NCI-H1092 (cell line): ENCODE measurements at places on chromosomes 16 and 17.

GRCh38 chr16:69160192-69160591, 26.8 kb upstream of the SNTB2 start:
- DNase-seq: no peak

DNA sequence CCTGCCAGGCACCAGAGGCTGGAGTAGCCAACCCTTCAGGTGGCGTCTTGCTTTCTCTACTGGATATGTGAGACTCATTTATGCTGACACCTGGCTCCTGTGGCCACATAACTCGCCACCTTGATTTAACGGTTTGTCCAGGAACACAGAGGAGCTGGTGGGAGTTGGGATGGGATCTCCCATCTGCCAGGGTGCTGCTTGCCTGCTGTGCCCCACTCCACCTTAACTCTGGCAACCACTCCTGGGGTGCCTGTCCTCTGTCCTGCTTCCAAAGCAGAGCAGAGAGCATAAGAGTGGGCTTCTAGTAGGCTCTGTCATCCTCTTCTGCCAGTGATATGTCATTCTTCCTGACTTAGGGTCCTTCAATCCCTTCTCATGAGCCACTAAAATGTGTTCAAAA, 63.4 kb upstream of the ZNF423 start:
- no peak for DNase-seq

- DNase-seq: no peak
These were observed 13.9 kb upstream of the LPCAT2 start for GRCh38 chr16:55494994-55495421.

DNA sequence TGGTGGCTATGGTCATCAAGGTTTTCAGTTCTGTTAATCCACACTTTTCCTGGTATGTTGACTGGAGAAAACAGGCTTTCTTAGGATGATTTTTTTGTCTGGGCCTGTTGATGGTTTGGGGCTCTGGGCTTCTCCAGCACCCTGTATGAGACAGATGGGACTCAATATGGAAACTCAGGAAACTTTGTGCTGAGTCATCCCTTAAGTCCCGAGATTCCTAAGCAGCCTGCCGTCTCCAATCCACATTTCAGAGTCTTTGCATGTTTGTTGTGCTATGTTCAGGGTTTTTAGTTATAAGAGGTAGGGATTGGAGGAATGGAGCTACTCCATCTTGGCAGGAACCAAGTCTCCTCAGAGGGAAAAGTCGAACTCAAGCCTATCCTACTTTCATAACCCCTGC, 253.3 kb upstream of the FOXF1 start:
- DNase-seq: no peak

DNA sequence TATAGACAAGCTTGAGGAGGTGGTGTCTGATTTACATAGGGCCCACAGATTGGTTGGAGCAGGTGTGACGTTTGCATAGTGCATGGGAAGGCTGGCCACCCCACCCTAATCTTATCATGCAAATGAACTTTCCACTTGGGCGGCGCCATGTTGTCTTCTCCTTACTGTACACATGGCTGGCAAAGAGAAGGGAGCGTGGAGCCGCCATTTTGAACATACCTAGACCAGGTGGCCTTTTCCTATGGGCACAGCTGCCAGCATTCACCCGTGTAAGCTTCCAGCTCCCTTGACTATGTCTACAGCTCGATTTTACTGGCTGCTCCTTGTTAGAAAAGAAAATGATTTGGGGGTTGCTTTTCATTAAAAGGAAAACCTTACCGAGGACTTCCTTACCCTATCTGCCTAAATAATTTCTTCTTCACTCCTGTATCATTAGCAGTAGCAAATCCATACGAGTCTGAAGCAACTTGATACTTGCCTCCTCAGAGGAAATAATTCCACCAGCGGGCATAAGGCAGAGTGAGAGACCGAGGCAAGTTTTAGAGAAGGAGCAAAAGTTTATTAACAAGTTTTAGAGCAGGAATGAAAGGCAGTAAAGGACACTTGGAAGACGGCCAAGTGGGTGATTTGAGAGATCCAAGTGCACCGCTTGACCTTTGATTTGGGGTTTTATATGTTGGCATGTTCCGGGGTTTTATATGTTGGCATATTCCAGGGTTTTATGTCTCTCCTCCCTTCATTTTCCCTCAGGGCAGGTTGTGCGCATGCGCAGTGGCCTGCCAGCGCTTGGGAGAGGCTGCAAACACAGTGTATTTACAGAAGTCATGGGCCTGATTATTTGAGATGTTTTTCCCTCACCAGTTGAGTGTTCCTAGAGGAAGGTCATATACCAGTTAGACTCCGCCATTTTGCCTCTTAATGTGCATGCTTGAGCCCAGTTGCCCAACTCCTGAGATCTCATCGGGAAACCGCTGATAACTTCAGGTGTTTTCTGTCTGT, 65.7 kb downstream of the MARF1 start:
- DNase-seq: no peak

GRCh38 chr16:4005731-4006130, 110.5 kb downstream of the ADCY9 start:
- DNase-seq: no peak

DNA sequence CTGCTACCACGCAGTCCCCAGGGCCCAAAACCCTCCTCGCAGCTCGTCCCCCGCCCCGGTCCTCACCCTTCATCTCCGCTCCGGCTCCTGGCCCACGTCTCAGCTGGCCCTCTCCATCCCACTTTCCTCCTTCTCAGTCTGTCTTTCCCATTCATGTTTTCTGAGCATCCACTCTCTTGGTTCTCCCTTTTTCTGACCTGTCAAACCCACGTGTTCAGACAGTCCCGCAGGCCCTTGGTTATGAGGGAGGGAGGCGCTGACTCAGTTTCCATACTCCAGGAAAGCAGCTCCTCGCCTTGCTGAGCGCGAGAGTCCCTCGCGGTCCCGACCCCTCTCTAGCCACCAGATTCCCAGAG, 392 bp upstream of the HID1 start:
- no peak for DNase-seq

DNA sequence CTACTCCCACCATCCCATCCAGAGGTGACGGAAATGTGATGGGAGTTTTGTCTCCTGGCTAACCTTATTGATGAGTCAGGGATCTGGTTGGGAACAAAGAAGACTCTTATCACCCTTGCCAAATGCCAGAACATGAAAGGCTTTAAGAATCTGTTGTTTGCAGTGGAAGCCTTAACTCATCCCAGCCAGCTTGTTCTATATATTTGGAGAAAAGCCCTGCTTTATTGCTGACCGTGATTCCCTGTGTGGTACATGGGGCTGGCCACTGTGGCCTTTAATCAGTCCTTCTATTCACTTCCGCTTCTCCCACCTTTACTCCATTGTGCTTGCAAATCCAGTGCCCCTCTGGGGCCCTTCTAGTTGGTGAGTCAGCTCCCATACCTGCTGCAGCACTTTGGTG, 156.6 kb downstream of the PHKB start:
- no peak for DNase-seq

- DNase-seq: no peak
These were observed 10.0 kb upstream of the BHLHA9 start for GRCh38 chr17:1260086-1260769.

DNA sequence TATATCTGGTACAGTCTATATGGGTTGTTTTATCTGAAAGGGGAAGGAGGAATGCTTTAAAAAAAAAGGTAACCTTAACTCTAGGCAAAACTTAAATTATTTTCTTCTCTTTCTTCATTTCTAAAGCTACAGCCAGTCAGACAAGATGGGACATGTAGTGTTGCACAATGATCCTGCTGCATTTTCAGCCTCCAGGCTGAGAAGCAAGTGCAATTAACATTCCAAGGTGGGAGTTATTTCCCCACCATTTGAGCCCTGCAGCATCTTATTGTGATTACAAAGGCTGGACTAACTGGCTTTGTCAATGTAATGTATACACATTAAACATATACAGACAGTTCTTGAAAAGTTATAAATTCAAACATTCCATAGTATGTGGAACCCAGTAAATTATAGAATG, 22.6 kb upstream of the NF1 start:
- no peak for DNase-seq

DNA sequence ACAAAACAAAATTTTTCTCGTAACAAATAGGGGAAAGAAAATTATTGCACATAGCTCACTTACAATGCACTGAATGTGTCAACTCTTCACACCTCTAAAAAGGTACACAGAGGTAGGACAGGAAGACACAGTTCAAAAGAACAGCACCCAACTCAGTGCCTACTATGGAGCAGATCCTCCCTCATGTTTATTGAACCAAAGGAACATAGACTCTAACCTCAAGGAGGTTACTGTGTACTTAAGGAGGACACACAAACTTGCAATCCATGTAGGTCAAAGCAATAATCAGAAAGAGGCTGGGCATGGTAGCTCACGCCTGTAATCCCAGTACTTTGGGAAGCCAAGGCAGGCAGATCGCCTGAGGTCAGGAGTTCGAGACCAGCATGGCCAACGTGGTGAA, 50.3 kb downstream of the SLC39A11 start:
- DNase-seq: no peak

DNA sequence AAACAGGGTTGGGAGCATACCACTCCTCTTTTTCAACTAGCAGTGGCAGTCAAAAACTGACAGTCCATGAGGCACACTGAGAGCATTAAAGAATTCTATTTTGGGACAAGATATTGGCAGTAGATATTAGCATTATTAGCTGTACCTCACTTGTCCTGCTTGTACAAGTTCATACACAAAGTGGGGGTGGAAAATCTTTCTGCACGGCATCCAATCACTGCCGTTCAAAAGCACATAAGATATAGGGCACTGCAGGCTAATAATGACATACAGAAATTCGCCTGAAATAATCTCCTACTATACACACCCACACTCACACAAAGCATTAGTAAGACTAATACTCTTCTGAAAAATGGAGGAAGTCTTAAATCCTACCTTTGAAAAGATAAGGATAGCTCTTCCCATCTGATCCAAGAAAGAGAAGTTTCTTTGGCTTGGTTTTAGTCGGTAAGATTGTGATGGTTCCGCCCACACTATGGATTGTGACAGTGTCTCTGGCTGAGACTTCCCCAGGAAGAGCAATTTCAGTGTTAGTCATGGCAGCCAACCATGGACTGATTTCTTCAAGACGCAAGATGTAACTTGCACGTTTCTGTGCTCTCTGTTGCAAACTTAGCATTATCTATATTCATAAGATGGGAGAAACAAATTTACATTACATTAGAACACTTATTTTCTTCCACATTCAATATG, 40.6 kb upstream of the ARL6IP1 start:
- DNase-seq: no peak

- DNase-seq: no peak
These were observed 5.2 kb downstream of the RPH3AL start for GRCh38 chr17:347309-347899.

GRCh38 chr17:3636154-3636907, at the start of the genes CTNS and SHPK:
CTNS (plus strand) TSS chr17:3636760; CDS start chr17:3640207, 3,447 bp downstream.
SHPK (minus strand) TSS chr17:3636250; CDS start chr17:3636219, 31 bp downstream.
- DNase-seq: peak; percentile 89

GRCh38 chr16:83813823-83814658, 6.3 kb downstream of the HSBP1 start:
- DNase-seq: peak; percentile 53

GRCh38 chr16:31362476-31363405, 7.8 kb downstream of the ITGAX start:
- no peak for DNase-seq

DNA sequence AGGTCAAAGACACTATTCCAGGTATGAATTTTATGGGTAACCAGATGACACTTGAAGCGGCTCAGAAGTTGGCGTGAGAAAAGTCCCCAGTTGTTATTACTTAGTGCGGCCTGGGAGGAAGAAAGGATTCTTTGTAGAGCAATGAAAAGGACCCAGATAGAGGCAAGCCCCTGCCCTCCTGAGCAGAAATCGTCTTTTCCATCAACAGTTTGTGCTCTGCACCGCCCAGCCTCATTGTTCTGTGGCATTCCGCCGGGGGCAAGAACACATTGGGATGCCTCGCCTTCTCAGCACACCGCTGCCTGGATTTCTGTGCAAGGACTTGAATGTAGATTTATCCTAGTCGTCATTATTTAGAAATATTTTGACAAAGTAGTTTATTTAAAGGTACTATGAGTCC, 32.7 kb upstream of the CRHR1 start:
- no peak for DNase-seq

- no peak for DNase-seq
These were observed 14.6 kb upstream of the KCNJ16 start for GRCh38 chr17:70060415-70060814.

DNA sequence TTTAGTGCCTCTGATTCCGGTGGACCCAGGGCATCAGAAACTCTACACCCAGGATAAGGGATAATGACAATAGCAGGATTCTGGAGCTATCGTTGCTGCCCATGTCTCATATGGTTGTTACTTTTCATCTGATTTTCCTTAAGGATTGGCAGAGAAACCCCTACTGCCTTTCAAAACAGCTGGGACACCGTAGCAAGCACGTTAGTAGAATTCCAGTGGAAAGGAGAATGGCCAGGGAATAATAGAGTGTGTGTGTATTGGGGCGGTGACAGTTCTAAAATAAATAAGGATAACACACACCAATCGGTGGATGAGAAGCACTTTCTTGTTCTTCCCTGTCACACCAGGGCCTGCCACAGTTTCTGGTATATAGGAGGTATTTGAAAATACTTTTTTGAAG, 251.8 kb downstream of the HAPSTR1 start:
- DNase-seq: no peak

DNA sequence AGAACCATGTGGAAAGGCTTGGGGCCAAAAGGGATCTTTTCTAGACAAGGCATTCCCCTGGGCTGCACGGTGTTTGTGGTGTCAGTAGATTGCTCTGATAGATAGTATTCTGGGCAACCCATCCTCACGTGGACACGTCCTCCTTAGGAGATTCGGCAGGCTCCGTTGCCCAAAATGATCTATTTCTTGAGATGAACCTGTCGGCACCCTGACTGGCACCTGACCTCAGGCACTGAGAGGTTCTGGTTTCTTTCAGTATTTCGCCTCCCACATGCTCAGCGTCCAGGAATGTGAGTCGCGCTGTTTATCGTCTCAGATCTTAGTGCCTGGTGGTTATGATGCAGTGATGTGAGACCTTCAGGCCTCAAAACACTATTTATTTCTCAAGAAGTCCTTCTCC, 89.7 kb downstream of the MARCHF10 start:
- DNase-seq: no peak

GRCh38 chr17:73342050-73342522, 30.3 kb upstream of the CDC42EP4 start:
- DNase-seq: peak; percentile 77

- no peak for DNase-seq
These were observed 436.5 kb downstream of the HAPSTR1 start for GRCh38 chr16:9527976-9528375.

- DNase-seq: no peak
These were observed 56.3 kb downstream of the CREBBP start for GRCh38 chr16:3824121-3824795.

GRCh38 chr17:51374209-51374608, 113.9 kb downstream of the UTP18 start:
- DNase-seq: no peak

- no peak for DNase-seq
These were observed 2.7 kb downstream of the CLUAP1 start for GRCh38 chr16:3503523-3503922.

DNA sequence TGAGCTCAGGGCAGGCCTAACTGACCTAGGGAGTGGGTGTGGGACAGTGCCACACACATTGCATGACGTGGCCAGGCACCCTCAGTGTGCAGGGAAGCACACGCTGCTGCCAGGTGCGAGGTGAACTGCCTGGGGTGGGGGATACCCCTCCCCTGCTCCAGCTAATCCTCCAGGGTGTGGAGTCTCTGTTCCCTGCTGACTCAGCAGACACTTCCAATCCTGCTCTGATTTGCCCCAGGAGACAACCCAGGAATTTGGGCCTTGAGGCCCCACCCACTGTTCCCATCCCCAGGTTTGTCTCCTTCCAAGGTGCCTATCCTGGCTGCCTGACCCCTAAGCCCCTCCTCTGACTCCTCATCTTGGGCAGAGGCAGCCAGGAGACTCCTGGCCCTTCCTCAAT, 10.7 kb downstream of the DLX3 start:
- no peak for DNase-seq
